ENCODE measurements at places on chromosomes 3 and 15. TPM values are rescaled to one million over a fixed set of nuclear protein-coding genes. Genes with fewer than 3 reads are reported as not detected.

GRCh38 chr3:50637011-50637410 lies 20.1 kb downstream of the MAPKAPK3 start:
- DNase-seq, result no peak

DNA sequence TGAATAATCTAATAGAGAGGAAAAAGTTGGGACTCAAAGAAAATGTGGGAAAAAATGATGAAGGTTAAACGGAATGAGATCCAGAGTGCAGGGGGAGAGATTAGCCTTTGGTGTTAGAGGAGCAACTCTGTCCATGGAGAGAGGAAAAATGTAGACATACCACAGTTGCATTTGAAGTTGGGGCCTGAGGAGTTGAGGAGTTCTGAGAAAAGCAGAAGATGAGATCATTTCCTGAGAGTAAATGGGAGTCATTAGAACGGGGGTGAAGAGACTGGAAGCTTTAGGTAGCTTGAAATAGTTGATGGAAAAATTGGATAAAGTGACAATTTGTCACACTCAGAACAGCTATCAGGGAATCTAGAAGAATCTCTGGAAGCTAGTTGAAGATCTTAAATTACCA lies 7.3 kb downstream of the CCR5AS start:
- DNase-seq, result no peak

DNA sequence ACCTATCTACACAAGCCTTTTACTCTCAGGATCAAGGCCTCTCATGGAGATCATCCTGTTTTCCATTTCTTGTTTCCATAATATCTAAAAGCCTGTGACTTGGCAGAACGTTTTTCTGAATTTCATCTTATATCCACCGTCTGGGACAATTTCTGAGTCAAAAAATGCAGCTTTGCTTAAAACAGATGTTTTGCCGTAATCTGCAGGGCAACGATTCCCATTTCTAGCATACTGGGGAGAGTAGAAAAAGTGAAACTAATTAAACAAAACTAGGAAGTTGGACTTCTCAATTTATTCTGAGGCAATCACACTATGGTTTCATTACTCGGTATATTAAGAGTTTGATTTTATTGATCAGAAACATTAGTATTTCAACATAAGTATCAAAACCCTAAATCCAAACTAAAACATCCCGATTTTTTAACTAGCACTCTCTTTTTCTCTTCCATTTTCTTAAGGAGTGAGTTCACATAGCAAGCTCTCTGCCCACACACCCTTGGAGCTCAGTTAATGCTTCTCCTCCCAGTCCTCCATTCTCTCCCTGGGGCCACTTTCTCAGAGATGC lies 33.6 kb downstream of the SPATA12 start:
- no peak for DNase-seq

The CCR1 gene
- total RNA-seq, result 11.1 TPM

DNA sequence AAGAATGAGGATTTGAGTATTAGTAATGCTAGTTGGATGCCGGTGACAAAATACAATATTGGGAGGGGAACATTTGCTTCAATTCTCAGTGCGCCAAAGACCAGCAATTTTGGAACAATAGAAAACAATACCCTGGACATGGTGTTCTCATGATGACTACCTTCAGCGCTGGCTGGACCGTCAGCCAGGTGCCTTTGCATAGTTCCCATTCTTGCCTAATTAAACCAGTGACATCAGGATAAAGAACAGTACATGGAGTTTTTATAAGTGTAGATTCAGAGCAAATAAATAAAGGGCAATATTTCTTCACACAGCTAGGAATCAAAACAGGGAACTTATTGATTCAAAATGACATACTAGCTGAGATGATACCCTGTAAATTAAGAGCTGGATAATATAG lies 404.8 kb upstream of the RORA start:
- no peak for DNase-seq

The TMEM62 gene
- total RNA-seq, result 75.8 TPM

The SERPINI2 gene
- 3.1 TPM for total RNA-seq

The C2CD4A gene
- 0.72 TPM for total RNA-seq

GRCh38 chr3:196624067-196624790 lies 15.3 kb upstream of the NRROS start:
- DNase-seq, result no peak

The ASB14 gene
- total RNA-seq, result 0.24 TPM

The EOGT gene
- total RNA-seq, result 93.4 TPM

GRCh38 chr3:152270937-152271336 lies 2.2 kb downstream of the MBNL1 start:
- DNase-seq, result no peak

DNA sequence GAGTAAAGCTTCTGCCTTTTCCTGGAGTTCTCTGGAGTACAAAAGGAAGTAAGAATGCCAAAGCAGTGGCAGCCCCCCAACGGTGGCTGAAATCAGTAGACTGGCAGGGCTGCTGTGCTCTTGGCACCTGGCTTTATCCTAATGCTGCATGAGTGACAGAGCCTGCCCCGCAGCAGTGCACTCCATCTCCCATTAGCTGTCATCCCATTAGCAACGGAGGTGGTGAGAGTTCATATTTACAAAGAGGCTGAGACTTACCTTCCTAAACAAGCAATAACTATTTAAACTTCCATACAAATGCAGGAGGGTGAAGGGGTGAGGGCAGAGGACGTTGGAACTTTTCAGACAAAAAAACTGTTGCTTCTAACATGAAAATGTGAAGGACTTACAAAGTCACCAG lies 51.9 kb downstream of the SERPINI1 start:
- DNase-seq, result no peak

DNA sequence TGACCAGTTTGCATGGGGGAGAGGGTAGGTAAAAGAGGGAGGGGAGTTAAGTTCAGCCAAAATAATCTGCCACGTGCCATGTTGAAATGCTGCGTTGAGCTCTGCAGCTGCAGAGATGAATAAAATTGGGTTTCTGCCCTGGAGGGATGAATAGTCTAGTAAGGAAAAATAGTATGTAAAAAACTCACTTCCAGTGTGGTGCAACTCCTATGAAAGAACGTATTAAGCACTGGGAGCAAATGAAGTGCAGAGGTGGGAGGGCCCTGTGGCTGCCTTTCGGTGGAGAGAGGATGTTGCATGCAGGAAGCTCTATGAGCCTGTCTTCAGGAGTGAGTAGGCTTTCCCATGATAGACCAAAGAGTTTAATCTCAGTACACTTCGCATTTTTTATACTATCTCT lies 8.6 kb downstream of the CEP63 start:
- no peak for DNase-seq

The CLCN2 gene
- 4.3 TPM for total RNA-seq

DNA sequence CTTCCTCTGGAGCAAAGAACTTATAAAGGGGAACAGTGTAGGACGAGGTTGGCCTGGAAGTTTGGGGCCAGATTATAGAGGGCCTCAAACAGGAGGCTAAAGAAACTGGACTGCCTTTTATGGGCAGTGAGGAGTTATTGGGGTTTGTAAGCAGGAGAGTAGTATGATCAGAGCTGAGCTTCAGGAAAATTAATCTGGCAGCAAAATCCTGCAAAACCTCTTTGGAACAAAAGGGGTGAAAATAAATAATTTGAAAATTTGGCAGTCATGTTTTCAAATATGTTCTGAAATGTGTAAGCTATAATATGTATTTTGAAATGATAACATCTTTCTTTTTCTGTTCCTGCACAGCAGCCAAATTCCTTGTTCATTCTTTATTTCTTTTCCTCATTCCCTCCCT lies 164.9 kb downstream of the THSD4 start:
- DNase-seq, result no peak

- no peak for DNase-seq
These were observed 66.9 kb upstream of the SLC6A1 start for GRCh38 chr3:10925436-10926255.

The CLDN18 gene
- 0.96 TPM for total RNA-seq

- DNase-seq, result no peak
These were observed 235.9 kb downstream of the GAP43 start for GRCh38 chr3:115859002-115859807.

- peak; percentile 71 for DNase-seq
These were observed 124.6 kb upstream of the SGO1 start for GRCh38 chr3:20310629-20311028.

DNA sequence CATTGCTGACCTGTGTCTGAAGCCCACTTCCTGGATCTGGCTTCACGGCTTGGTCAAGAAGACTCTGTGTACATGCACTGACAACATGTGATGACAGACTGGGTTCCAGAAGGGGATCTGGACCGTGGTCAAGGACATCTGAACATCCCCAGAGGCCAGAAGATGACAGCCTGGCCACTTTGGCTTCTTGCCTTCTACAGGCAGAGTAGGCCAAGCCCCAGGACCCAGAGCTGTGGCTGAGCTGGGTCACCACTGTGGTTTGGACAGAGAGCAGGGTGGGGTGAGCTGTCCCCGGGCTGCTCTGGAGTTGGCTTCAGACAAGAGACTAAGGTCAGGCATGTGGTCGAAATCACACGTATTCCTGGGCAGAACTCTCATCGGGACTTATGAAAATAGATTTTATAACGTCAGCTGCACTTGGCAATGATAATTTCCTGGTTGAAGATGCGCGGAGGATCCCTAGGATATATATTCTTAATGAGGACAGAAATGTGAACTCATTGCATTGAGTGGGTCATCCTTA lies 114.1 kb upstream of the FRMD4B start:
- no peak for DNase-seq

- peak; percentile 96 for DNase-seq
These were observed 37.9 kb downstream of the RPL39L start for GRCh38 chr3:187101184-187102072.

The CD86 gene
- total RNA-seq, result 20.2 TPM

DNA sequence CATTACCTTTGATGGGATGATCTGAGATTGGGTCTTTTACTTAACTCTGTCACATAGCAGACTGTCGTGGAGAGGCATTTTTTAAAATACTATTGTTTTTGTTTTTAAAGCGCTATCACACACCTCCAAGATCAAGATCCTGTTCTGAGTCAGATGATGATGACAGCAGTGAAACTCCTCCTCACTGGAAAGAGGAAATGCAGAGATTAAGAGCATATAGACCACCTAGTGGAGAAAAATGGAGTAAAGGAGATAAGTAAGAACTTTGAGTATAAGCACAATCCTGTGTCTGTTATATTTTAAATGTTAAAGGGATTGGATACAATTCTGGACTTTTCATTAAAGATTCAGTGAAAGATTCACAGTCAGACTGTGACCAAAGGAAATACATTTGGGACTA lies 18.4 kb upstream of the ZBTB47 start:
- no peak for DNase-seq

The ACKR4 gene
- total RNA-seq, result 2.6 TPM

GRCh38 chr3:155131104-155131503 lies 51.0 kb downstream of the MME start:
- peak; percentile 76 for DNase-seq

- peak; percentile 18 for DNase-seq
These were observed 147.1 kb upstream of the RGMA start for GRCh38 chr15:93235926-93236780.

The SENP8 gene
- 7.5 TPM for total RNA-seq

- no peak for DNase-seq
These were observed 133.8 kb upstream of the LRTM1 start for GRCh38 chr3:55061720-55062034.

GRCh38 chr3:197151580-197151979 lies 122.0 kb upstream of the MELTF start:
- peak; percentile 39 for DNase-seq

GRCh38 chr3:184300378-184300720 lies 1.3 kb downstream of the PSMD2 start:
- no peak for DNase-seq

The LAMB2 gene
- 753 TPM for total RNA-seq

DNA sequence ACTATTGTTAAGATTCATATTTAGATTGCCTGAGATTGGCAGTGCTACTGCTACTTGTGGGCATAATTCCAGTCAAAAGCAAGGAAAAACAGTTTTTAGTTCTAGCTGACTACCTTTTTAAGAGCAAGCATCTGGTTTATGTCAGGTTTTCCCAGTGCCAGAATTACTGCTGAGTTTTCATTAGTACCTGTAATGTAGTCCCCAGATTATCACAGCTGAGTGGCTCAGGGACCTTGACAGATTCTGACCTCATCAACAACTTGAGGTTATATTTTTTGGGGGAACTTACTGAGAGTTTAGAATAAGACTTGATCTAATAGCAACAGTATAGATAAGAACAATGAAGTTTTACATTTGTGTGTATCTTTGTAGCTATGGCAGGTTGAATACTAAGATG lies 31.0 kb downstream of the NXPE3 start:
- no peak for DNase-seq

The NR1I2 gene
- 0.96 TPM for total RNA-seq

The CADM2 gene
- 3.4 TPM for total RNA-seq

The SOX14 gene
- total RNA-seq, result 0.72 TPM

The SEMA7A gene
- 23.1 TPM for total RNA-seq

GRCh38 chr3:185549651-185550111 lies 2.7 kb downstream of the LIPH start:
- no peak for DNase-seq

The SPESP1 gene
- total RNA-seq, result 0.72 TPM

DNA sequence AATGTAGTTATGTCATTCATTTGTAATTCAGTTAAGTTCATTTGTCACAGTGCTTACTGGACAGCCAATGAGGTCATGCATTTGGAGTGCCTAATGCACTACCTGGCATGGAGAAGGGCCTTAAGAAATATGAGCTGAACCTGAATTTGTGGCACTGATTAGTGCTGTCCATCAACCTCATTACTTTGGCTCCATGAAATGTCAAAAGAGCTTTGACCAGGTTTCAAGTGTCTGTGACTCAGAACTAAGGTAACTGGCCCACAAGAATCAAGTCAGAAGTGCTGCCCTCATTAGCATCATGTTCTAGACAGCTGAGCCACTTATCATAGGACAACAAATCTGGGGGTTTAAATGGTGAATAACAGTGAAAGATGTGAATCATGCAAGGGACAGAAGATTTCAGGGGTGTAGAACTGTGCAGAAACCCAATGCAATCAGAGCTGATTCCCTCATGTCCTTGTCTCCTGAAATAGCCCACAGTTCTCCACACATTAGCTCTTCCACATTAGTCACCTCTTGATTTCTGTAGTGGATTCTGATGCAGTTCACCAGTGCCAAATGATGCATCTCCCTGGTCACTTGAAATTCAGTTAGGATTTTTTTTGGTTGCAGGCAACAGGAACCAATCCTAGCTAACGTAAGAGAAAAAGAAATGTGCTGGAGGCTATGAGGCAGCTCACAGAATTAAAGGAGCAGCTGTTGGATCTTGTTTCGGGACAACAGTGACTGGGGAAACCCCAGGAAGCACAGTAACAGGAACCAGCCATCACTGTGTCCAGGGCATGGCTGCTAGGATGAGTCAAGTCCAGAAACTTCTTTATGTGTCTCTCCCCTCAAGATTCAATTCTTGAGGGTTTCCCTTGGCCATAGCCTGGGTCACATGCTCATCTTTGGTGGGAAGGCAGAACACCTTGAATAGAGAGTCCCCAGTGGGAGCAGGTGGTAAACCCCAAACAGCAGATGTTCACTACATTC lies 38.7 kb downstream of the CHST2 start:
- DNase-seq, result no peak

DNA sequence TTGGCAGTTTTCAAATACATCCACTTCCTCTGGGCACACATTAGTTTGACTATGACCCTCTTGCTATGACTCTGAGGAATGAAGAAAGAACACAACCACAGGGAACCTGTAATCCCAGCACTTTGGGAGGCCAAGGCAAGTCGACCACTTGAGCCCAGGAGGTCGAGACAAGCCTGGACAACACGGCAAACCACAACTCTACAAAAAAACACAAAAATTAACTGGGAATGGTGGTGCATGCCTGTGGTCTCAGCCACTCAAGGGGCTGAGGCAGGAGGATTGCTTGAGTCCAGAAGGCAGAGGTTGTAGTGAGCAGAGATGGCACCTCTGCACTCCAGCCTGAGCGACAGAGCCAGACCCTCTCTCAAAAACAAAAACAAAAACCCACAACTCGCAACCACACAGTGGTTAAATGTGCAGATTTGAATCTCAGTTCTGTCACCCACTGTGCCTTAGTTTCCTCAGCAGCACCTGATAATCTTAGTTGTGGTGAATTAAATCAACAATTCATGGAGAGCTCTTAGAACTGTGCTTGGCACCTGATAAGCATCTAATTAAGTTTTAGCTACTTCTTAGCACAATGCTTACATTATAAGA lies 65.7 kb downstream of the MYLK start:
- DNase-seq, result no peak
